ENCODE measurements at places on chromosomes 4 and X.
A peak's percentile ranks its signal among the peaks of the same experiment; 100 is the strongest.

DNA sequence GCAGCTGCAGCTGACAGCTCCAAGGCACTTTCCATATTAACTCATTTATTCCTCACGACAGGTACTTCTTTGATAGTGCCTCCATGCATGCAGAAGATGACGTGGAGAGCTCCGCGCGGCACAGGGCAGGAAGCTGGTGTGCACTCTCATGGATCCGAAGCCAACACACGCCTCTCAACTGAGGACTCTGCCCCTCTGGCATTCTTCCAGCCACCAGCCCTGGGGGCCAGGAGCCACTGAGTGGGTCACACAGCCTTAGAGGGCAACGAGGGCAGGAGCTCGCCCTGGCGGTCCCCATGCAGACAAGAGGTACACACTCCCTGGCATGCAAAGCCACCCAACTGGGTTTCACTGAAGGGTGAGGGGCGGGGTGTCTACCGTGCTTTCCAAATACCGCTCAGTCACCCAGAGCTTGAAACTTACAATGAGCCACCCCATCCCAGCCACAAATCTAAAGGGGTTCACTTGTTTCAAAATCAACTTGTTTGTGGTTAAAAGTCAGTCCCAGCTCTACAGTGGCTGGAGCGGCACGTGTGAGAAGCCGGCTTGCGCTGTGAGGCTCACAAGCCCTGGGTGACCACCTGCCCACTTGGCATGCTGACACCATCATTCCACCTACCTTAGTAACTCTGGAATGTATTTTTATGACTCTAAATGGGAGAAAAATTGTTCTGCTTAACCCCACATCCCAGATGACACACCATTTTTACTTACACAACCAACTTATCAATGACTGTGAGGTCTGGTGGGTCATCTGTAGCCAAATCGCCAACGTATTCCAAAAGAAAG is 16.2 kb downstream of the NOP14 start:
- DNase-seq, result no peak

GRCh38 chr4:159240687-159241086 is 137.8 kb downstream of the RAPGEF2 start:
- DNase-seq, result peak; percentile 46

- DNase-seq, result no peak
Observed at GRCh38 chr4:165743422-165743821, 129.6 kb upstream of the TLL1 start.

- DNase-seq, result peak; percentile 18
Observed at GRCh38 chr4:136329042-136329662, 1203.1 kb downstream of the PCDH18 start.

GRCh38 chr4:110003401-110004187 is 90.9 kb downstream of the EGF start:
- DNase-seq, result no peak

GRCh38 chr4:80532674-80533333 is 197.3 kb downstream of the CFAP299 start:
- no peak for DNase-seq

GRCh38 chrX:8179656-8180055 is 8.6 kb upstream of the VCX2 start:
- peak; percentile 1 for DNase-seq

DNA sequence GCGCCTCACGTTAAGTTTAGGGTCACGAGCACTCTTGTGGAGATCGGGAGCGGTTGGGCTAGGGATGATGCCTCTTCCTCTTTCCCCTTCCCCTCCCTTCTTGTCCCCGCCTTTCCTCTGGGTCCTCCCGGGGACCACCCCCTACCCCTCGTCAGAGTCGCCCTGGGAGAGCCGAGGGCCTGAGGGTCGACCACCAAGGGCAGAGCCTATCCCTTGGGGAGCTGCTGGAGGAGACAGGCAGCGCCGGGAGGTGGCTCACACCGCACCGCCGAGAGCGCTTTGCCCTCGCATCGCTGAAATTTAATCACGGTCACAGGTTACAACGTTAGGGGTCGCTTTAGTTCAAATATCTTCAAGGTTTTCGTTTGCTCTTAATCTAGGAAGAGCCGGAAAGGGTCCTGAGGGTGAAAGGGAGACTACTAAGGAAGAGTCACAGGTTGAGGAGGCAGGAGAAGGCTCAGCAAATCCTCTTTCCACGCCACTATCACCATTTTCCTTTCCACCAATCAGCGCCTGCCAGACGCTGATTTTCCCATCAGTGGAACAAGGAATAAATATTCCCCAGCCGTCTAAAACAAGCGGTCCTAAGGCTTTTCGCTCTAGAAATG is 528 bp upstream of the SNCA start:
- DNase-seq, result peak; percentile 3

- DNase-seq, result no peak
Observed at GRCh38 chrX:20015945-20016615, 25.2 kb upstream of the BCLAF3 start.

- DNase-seq, result peak; percentile 12
Observed at GRCh38 chr4:5524446-5525299, 183.7 kb downstream of the EVC2 start.

DNA sequence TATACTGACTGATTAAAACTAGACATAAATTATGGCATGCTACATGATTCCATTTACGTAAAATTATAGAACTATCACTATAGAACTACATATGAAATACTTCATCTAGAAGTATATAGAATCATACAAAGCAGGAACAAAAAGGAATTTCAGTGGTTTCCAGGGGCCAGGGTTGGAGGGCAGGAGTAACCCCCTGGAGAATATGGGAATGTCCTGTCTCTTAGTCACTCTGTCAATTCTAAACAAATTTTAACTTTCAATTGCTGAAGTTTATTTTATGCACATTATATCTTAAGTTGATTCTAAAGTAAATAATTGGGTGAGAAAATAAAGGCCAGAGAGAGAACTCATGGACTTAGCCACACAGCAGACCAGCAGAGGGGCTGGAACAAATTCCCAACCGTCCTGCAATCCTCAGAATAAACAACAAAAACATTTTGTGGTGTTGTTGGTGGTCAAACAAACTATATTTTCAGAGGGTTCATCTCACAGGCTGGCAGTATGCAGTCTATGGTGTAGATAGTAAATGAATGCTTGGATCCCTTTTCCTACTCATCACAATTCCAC is 476.9 kb upstream of the SLIT2 start:
- DNase-seq, result no peak

DNA sequence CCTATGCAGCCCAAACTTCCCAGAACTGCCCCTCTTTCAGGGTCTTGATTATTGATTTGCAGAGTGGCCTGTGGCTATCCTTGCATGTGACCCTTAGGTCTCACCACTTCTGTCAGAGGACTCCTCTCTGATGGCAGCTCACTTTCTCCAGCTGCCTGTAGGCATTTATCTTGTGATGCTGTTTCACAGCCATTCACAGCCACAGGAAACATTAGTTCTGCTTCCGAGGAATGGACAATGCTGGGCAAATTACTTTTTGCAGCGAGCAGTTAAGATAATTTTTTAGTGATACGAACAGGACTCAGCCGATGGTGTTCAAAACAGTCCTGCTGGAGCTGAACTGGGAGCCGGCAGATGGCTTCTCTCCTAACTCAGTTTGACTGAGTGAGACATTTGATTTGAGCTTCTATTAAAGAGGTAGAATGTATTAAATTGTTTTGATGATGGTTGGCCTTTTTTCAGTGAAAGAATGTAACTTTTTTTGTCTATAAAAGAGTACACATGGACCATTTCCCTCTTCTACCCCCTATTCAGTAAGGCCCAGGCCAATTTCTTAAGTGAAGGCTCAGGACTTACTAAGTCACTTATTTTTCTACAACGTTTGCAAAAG is 58.4 kb upstream of the TMEM150C start:
- DNase-seq, result no peak

DNA sequence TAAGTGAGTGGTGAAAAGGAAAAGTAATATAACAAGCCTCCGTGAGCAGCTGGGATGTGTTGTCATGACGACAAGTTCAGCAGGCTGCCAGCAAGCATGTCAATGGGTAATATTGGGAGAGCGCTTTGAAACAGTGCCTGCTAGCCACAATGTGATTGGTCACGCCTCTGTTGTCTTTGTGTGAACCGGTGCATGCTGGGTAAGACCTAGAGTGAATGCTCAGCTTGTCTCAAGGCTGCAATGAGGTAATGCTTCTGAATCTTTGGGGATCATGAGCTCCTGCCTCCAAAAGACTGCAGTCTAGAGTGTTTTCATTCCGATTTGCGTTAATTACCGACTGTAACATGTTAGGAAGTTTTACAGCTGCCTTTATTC is 54.9 kb downstream of the STOX2 start:
- peak; percentile 84 for DNase-seq

- DNase-seq, result no peak
Observed at GRCh38 chr4:155805016-155805415, 46.2 kb downstream of the GUCY1B1 start.
